ENCODE measurements at places on chromosomes 1 and 21.

DNA sequence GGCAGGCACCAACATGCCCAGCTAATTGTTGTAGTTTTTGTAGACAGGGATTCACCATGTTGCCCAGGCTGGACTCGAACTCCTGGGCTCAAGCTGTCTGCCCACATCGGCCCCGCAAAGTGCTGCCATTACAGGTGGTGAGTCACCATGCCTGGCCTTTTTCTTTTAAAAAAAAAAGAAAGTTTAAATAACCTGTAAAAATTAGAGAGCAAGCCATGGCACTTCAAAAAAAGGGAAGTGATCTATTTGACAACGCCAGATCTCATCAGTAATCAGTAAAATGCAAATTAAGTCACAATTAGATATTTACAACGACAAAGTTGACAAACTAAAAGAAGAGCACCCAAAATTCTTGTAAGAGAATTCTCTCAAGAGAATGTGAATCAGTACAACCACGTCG lies 2.9 kb upstream of the RBBP5 start:
- DNase-seq = no peak

GRCh38 chr1:223711173-223711572 lies 1.2 kb upstream of the CAPN2 start:
- no peak for DNase-seq

DNA sequence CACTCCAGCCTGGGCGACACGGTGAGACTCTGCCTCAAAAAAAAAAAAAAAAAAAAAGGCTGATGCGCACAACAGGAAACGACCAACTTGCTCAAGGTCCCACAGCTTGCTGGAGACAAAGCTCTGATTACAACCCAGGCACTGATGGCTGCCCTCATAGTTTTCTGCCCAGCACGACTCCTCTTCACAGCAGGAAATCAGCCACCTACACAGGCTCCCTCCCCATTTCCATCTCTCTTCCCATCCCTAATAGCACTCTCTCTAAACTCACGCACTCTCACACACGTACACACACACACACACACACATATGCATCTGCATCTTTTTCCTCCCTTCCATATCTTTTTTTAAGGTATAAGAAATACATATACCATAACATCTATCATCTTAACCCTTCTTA lies 153.5 kb upstream of the SOD1 start:
- no peak for DNase-seq

- no peak for DNase-seq
These were observed 54.9 kb downstream of the CAPZB start for GRCh38 chr1:19430121-19431068.

DNA sequence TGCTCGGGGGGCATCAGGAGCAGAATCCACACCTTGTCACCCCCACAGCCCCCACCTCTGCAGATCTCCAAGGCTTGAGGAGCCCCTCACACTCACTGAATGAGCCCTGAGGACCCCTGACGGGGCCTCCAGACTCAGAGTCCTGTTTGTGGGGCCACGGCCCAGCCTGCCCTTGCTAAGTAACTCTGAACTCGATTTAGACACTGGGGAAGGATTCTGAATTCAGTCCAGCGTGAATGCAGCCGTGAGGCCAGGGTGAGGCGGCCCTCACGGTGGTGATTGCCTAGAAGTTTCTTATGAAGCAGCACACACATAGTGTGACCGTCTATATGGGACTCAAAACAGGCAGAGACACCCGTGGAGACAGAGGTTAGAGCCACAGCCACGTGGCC lies 58.9 kb upstream of the ADARB1 start:
- no peak for DNase-seq

DNA sequence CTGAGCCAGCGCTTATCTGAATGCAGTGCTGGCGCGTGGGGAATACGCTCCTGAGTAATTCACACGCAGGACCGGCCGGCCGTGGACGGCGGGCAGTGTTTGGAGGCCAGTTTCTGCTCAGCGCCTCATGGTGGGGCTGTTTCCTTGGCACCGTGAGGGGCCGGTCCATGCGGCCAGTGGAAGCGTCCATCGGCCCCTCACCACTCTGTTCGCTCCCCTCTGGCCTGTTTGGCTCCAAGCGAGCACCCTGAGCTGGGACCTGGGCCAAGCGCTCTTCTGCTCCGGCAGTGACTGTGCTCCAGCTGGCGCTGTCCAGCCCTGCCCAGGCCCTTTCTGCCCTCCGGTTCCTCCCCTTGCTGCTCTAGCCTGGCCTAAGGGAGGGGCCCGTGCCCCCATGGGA lies 16.3 kb upstream of the PLCH2 start:
- DNase-seq = no peak

DNA sequence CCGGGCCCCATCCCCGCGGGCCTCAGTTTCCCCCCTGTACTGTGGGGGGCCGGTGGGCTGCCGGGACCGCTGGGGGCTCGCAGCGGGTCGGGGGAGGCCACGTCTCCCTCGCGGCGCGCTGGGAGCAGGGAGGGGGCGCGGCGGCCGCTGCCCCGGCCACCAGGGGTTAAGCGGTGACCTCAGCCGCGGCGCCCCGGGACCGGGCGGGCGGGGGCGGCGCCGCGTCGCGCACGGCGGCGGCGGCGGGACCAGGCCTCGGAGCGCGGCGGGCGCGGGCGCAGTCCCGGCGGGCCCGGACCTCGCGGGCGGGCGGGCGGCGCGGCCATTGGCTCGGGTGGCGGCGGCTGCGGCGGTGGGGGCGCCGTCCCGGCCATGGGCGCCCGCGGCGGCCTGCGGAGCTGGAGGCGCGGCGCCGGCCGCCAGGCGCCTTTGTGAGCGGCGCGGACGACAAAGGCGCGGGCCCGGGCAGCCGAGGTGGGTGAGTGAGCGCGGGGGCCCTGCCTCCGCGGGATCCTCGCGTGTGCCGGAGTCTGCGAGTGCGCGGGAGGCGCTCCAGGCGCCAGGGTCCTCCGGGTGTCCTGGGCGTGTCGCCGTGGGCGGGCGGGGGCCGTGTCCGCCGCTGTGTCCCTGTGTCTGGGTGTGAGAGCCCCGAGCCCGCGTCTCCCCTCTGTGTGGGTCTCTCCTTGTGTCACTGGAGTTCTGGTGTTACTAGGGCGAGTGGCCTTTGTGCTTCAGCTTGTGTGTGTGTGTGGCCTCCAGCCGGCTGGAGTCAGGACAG lies at the start of gene ARHGEF10L:
TSS of gene ARHGEF10L (plus strand) at position 222 of the 778 bp plus-strand sequence. CDS start 40,898 bp downstream, outside the sequence.
- no peak for DNase-seq

GRCh38 chr1:21610989-21611785 lies 58.0 kb downstream of the RAP1GAP start:
- no peak for DNase-seq

GRCh38 chr1:64107118-64107519 lies 96.3 kb upstream of the UBE2U start:
- no peak for DNase-seq

DNA sequence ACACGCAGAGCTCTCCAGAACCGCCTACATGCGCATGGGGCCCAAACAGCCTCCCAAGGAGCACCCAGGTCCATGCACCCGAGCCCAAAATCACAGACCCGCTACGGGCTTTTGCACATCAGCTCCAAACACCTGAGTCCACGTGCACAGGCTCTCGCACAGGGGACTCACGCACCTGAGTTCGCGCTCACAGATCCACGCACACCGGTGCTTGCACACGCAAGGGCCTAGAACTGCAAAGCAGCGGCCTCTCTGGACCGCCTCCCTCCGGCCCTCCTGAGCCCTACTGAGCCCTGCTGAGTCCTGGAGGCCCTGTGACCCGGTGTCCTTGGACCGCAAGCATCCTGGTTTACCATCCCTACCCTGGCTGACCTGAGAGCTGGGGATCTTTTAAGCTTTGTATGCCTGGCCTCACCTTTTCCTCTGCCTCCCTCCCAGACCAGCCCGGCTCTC lies 8.3 kb downstream of the OLIG2 start:
- DNase-seq = no peak

- no peak for DNase-seq
These were observed 42.2 kb upstream of the KCNE1 start for GRCh38 chr21:34554227-34554626.

- DNase-seq = no peak
These were observed 20.7 kb downstream of the SLAMF7 start for GRCh38 chr1:160759740-160760139.

DNA sequence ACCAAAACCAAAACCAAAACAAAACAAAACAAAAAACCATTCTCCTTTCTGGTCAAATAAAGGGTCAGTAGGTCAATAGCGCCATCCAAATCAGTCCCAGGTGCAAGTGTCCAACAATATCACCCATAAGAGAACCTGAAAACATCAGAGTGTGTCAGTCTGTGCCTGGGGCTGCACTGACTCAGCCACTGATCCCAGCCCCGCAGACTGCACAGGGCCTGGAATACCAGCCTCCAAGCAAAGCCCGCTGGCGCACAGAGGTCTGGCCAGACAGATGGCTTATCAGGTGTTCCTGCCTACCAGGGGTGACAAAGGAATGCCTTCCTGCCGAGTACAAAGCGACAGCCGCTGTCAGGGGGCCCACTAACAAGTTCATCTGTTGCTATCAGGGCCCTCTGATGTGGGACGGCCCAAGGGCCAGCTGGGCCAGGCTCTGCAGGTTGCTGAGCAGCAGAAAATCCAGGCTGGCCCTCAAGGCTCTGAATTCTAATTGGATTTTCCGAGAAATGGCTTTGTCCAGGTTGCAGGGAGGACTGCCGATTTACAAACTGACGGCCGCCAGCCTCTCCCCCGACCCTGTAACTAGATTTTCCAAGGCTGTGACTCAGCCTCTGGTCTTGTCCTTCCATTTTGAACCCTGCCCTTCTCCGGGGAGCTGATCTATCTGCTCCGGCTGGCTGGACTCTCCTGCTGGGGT lies 13.7 kb upstream of the TMEM51 start:
- no peak for DNase-seq

DNA sequence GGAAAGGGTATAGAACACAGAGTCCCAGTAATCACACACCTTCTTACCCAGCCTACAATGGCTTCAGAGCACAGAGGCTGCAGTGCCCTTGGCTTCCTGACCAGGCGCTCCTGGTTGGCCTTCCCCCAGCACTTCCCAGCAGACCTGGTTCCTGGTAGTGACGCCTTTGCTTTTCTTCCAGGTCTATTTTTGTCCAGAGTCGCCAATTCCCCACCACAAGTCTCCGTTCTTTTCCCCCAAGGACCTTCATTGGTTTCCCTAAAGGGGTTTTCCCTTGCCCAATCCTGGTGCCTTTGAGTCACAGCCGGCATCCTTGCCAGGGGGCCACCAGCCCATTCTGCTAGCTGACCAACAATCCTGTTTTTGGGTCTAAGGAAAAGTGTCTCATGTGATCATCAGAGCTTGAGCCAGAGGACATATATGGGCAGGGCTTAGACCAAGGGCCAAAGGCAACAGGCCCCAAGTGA lies 84.8 kb downstream of the KCNJ15 start:
- no peak for DNase-seq

DNA sequence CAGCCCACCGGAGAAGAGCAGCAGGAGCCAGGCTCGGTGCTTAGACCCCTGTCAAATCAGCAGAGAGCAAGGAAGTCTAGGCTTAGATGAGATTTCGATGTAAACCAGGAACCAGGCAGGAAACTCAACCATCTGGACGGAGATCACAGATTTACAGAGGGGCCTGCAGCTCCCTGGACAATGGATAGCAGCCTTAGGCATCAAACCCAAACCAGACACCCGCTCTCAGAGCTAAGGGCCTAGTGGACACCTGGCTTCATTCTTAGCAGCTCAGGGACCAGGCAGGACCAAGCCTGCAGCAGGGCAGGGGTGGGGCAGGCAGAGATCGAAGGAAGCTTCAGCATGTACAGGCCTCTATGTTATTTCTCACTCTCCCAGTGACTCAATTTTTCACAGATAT lies 127.8 kb upstream of the FMN2 start:
- DNase-seq = no peak

DNA sequence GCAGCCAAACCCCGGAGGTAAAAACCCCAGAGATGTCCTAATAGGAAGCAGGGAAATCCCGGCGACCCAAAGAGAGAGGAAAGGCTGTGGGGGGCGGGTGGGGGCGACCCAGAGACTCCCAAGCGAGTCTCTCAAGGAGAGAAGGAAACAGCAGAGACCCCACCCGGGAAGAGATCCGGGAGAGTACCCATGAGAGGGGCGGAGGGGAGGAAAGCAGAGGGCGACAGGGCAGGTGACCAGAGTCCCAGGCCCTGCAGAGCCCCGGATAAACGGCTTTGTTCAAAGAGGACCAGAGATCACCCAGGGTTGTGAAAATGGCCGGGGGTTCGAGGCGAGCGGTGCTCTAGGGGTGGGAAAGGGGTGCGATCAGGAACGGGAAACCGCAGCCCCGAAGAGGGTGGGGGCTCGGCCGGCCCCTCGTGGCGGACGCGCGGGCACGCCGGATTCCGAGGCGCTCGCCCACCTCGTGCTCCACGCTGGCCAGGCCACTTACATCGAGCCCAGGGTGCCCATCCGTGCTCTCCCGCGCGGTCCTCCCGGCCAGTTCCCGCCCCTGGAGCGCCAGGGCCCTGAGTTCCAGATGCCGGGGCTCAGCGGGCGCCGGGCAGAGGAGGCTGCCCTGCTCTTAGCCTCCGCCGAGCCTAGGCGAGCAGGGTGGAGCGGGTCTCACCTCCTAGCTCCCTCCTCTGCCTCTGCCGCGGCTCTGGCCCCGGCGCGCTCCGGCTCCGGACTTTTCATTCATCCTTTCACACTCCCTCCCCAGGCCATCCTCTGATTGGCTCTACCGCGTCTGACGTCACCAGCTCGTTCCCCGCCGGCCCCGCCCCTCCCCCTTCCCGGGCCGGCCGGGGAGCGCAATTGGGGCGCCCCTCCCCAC lies 52.3 kb downstream of the RHBG start:
- DNase-seq = peak; percentile 80

- DNase-seq = no peak
These were observed 9.5 kb downstream of the F3 start for GRCh38 chr1:94532077-94532476.

DNA sequence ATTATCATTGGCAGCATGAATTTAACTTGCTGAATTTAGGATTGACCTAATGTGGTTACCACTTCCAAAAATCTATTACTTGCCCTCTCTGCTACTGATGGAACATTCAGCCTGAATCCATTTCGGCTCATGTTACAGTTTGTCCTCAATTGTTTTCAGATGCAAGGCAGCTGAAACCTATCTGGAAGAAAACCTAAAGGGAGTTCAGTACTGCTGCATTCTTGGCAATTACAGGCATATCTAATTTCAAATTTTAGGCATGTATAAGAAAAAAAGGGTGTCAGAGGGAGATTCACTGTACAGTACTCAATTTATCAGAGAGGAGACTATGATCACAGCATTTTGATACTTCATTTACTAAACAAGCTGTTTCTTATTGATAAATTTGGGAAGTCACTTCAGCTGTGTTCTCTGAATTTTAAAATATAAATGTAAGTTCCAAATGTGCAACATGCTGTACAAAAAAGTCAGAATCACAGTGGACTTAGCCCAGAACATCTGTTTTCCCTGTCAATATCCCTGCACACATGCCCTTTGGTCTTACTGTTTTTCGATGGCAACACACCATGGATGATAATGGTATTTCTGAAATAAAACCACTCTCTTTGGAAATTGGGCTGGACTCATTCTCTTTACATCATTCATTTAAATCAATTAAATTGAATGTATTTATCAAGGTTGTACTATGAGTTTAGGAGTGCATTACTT lies 651.6 kb upstream of the ADGRL4 start:
- no peak for DNase-seq

GRCh38 chr1:80250573-80251168 lies 1244.1 kb upstream of the ADGRL4 start:
- no peak for DNase-seq
